T-cell (primary cell): ENCODE measurements at places on chromosomes 2 and 18.

DNA sequence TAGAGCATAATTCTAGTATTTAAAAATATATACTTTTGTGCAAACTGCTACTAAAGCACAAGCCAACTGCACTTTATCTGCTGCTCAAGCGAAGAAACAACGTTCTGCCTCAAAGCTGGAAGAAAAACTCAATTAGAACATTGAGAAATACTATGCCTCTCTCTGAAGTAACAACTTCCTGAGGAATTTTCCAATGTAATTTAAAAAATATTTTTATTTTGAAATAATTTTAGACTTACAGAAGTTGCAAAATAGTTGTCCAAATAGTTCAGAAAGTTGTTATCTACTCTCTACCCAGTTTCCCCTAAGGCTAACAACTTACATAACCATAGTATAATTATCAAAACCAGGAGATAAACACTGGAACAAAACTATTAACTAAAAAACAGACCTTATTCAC lies 12.3 kb upstream of the POLI start:
- DNase-seq: no peak
- H3K27ac ChIP-seq: no peak overlapping the region
- no peaks in the 10 kb centered on the region for H3K4me1 ChIP-seq
- H3K27me3 ChIP-seq: no peaks in the 10 kb centered on the region

- no peak overlapping the region for H3K4me3 ChIP-seq
These were observed 44.9 kb downstream of the ANKMY1 start for GRCh38 chr2:240512666-240513535.

- H3K4me3 ChIP-seq: no peak overlapping the region
- no peak overlapping the region for H3K27ac ChIP-seq
- DNase-seq: no peak
- no peaks in the 10 kb centered on the region for H3K36me3 ChIP-seq
These were observed 40.3 kb downstream of the MEX3C start for GRCh38 chr18:51157215-51157614.

DNA sequence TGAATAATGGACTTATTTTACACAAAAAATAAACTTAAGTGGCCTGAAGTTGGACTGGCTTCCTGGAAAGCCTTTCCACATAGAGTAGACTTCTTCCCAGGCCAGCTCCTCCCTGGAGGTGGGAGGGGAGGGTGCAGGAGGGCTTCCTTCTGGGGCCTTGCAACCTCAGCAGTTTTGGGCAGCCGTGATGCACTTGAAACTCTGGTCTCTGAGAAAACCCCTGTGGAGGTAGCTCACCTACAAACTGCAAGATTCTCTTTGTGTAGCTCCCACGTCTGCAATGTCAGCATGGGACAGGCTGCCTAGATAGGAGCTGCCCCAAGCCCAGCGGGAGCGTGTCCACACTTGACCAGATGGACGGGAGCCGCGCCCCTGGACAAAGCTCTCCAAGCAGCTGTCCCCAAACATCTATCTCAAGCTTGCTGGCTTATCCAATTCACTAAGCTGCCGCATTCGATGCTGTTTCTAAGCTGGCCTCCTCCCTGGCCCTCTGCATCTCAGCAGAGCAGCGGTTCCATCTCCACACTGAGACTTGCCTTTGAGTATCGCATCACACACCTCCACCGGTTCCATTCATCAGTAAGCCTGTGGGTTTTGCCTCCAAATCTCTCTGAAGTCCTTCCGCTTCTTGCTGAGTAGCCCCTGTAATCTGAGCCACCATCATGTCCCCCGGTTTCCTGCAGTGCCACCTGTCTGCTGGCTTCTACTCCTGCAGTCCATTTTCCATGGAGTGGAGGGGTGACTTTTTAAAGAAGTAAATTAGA lies 1.6 kb upstream of the LPIN1 start:
- peaks cover 3% of the 10 kb centered on the region for H3K27me3 ChIP-seq
- DNase-seq: peak; percentile 69
- peak overlapping the region; percentile 25 for H3K27ac ChIP-seq
- no peak overlapping the region for H3K4me3 ChIP-seq
- no peaks in the 10 kb centered on the region for H3K36me3 ChIP-seq

DNA sequence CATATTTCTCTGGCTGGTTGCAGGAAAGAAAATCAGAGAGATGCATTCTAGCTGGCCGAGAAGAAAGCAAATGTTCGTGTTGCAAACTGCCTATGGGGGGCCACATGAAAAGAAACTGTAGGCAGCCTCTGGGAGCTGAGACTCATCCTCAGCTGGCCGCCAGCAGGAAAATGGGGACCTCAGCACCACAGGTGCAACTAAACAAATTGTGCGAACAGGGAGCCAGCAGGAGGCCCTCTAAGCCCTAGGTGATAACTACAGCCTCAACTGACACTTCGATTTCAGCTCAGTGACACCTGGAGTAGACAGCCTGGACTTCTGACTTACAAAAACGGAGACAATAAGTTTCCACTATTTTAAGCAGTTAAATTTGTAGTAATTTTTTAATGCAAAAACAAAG lies 107.3 kb downstream of the DTNB start:
- no peak overlapping the region for H3K27ac ChIP-seq
- no peak for DNase-seq
- H3K27me3 ChIP-seq: no peaks in the 10 kb centered on the region
- no peak overlapping the region for H3K4me3 ChIP-seq
- H3K4me1 ChIP-seq: no peaks in the 10 kb centered on the region
- H3K36me3 ChIP-seq: peaks cover 5% of the 10 kb centered on the region

DNA sequence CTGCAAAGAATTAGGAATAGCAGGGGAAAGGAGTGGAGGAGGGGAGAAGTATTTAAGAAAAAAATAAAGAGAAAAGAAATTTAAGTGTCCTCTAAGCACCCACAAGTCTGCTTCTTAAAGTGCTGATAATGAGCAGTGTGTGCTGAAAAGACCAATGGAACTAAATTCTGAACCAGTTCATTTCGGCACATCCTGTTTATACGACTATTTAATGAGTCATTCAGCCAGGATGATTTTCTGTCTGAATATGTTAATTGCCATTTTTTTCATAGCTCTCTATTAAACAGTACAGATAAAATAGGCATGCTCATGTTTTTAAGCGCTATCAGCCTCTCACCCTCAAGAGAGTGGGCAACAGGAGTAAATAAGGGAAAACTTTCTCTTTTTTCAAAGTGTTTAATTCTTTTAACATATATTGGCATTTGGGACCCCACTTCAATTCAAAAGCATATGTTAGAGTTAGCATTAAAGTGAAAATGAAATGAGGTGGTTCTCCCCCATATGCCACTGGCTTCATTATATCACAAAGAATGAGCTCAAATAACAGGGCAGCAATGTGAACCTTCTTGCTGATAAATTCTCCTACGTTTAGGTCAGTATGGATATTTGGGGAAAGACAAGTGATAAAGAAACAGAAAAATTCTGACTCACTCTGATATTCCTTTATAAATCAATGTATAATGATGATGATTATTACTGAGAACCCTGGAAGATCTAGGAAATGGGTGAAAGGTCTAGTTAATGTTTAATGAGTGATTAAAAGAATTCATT lies 87.5 kb downstream of the TCF4 start:
- no peaks in the 10 kb centered on the region for H3K4me1 ChIP-seq
- no peaks in the 10 kb centered on the region for H3K36me3 ChIP-seq
- H3K4me3 ChIP-seq: no peak overlapping the region

DNA sequence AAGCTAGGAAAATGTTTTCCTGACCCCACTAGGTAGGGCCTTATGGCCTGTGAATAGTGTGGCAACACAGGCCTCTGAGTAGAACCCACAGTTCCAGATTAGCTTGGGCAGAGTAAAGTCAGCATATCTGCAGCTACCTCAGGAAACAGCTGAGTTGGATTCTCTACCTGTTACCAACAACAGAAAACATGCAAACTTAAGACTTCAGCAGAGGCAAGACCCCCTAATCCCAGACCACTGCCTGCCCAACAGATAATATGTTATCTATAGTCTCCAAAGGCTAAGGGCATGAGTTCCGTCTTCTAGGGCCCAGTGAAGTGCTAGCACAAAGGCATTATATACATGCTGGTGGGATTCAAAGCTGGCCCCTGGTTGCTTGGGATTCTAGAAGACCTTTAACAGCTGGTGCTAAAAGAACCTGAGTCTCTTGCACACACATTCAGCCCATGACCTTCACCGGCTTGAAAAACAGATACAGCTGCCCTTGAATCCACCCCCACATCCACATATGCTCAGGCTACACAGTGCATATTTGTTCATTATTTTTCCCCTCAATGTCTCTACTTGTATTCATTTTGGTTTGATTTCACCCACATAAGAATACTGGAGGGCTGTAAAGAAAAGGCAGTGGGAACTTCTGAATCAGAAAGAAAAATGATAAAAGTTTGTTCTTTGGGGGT lies 13.5 kb upstream of the UBXN4 start:
- H3K27me3 ChIP-seq: no peaks in the 10 kb centered on the region
- H3K27ac ChIP-seq: no peak overlapping the region
- no peak overlapping the region for H3K4me3 ChIP-seq
- peaks cover 6% of the 10 kb centered on the region for H3K4me1 ChIP-seq
- H3K36me3 ChIP-seq: no peaks in the 10 kb centered on the region

GRCh38 chr2:112636605-112637288 lies 9.0 kb upstream of the SLC20A1 start:
- no peak for DNase-seq
- H3K4me3 ChIP-seq: no peak overlapping the region
- H3K27ac ChIP-seq: no peak overlapping the region
- H3K36me3 ChIP-seq: no peaks in the 10 kb centered on the region
- H3K27me3 ChIP-seq: no peaks in the 10 kb centered on the region

DNA sequence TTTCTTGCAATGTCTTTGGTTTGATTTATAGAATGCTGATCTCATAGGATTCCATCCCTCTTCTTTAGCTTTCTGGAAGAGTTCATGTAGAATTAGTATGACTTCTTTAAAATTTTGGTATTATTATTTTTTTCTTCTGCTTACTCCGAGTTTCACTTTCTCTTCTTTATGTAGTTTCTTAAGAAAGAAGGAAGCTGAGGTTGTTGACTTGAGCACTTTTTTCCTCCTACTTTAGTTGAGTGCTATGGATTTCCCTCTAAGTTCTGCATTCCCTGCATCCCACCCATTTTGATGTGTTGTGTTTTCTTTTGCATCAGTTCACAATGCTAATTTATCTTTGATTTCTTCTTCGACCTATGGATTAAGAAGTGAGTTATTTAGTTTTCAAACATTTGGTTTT lies 78.9 kb upstream of the SPRED2 start:
- no peak overlapping the region for H3K4me3 ChIP-seq
- H3K27me3 ChIP-seq: no peaks in the 10 kb centered on the region
- no peak overlapping the region for H3K27ac ChIP-seq
- H3K4me1 ChIP-seq: no peaks in the 10 kb centered on the region
- H3K36me3 ChIP-seq: no peaks in the 10 kb centered on the region
- DNase-seq: no peak

DNA sequence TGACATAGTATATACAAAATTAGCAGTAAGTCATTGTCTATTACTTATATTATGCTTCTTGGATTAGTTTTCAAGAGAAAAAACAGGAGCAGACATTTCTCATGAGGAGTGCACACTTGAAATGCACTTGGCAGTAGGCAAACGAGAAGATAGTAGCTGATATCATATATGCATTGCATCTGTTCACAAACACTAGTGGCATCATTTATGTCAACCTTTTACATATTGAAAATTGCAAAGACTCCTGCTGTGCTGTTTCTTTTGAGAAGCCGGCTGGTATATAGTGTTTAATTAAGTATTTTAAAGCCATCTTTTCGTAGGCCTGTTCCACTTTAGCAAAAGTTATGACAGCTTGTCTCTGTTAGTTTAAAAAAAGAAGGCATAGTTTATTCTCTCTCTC lies 58.4 kb upstream of the SLC8A1 start:
- H3K4me1 ChIP-seq: no peaks in the 10 kb centered on the region
- H3K27me3 ChIP-seq: no peaks in the 10 kb centered on the region
- no peaks in the 10 kb centered on the region for H3K36me3 ChIP-seq
- no peak overlapping the region for H3K4me3 ChIP-seq
- no peak overlapping the region for H3K27ac ChIP-seq
- no peak for DNase-seq

DNA sequence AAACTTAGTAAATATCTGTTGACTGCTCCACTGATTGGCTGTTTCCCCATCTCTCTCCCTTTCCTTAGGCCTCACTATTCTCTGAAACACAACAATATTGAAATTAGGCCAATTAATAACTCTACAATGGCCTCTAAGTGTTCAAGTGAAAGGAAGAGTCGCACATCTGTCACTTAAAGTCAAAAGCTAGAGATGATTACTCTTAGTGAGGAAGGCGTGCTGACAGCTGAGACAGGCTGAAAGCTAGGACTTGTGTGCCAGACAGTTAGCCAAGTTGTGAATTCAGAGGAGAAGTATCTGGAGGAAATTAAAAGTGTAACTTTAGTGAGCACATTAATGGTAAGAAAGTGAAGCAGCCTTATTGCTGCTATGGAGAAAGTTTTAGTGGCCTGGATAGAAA lies 48.4 kb downstream of the PLEK start:
- H3K4me1 ChIP-seq: peaks cover 29% of the 10 kb centered on the region
- no peak for DNase-seq
- H3K4me3 ChIP-seq: no peak overlapping the region
- no peaks in the 10 kb centered on the region for H3K36me3 ChIP-seq

- no peak overlapping the region for H3K27ac ChIP-seq
- no peak for DNase-seq
- no peaks in the 10 kb centered on the region for H3K4me1 ChIP-seq
- no peaks in the 10 kb centered on the region for H3K27me3 ChIP-seq
These were observed 259.2 kb downstream of the OSR1 start for GRCh38 chr2:19099181-19099580.

DNA sequence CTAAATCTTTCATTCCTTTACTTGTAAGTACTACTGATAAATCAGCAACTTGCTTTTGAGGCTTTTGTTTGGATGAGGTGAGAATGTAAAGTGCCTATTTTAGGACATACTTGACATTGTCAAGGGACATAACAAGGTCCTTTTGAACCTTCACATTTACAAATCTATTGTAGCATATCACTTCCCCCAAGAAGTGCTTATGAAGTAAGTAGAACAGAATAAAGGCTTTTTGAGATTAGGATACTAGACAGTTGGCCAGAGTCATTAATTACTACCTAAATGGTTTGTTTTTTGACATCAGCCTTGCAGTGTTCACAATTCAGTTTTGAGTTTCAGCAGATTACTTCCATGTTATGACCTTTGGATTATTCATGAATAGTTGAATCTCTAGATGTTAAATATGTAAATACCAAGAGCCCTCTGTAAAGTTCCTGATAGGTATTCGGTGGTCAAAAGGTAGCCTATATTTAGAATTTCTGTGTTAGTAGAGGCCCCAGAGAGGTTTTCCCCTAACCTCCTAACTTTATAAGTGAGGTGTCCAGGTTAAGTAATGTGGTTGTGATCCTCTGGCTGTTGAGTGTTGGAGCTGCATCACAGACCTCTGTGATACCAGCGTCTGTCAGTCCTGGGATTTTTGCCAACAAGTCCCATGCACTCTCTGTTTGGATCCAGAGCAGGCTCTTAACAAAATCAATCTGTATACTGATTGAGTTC lies 67.2 kb downstream of the LCLAT1 start:
- no peak overlapping the region for H3K4me3 ChIP-seq
- no peaks in the 10 kb centered on the region for H3K27me3 ChIP-seq
- peaks cover 5% of the 10 kb centered on the region for H3K36me3 ChIP-seq
- DNase-seq: no peak
- no peaks in the 10 kb centered on the region for H3K4me1 ChIP-seq

DNA sequence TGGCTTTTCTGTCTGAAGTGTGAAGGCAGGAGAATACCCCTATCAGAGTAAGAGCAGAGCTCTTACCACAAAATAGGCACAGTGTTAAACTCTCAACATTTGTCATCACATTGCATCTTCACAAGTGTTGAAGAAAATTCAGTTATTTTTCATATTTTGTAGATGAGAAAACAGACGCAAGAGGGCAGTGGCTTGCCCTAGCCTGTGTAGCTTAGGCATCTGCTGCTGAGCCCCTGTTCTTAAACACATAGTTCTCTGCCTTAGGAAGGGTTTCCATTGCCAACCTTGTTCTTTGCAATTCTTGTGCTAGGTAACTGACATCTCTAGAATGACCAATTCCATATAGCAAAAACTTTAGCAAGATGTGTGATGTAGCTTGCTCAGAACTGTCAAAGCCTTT lies 112.7 kb upstream of the RMDN2 start:
- H3K27ac ChIP-seq: no peak overlapping the region
- DNase-seq: no peak
- H3K4me3 ChIP-seq: no peak overlapping the region
- no peaks in the 10 kb centered on the region for H3K36me3 ChIP-seq
